Stimulated activated CD4-positive, alpha-beta T cell treated with anti-CD3 and anti-CD28 coated beads, Interleukin-1b, Interleukin-23, amount 100 ng/mL, for 48 hours (primary cell): ENCODE measurements at places on chromosomes 16 and 17.

DNA sequence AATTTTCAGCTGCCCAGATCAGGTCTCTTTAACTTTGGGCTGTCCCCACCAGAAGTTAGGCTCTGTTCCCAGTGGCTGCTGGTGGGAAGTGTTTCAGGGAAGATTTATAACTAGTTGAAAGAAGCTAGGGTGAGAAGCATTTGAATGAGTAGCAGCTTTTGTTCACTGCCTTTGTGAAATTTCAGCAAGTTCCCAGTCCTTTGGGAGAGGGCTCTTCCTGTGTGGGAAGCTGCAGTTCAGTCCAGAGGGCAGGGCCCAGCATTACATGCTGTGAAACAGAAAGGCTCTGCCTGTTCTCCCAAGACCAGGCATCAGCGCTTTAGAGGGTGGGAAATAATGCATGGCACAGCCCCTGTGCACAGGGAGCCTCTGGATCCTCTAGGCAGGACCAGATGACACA, 17.8 kb downstream of the PROCA1 start:
- no peak for DNase-seq

DNA sequence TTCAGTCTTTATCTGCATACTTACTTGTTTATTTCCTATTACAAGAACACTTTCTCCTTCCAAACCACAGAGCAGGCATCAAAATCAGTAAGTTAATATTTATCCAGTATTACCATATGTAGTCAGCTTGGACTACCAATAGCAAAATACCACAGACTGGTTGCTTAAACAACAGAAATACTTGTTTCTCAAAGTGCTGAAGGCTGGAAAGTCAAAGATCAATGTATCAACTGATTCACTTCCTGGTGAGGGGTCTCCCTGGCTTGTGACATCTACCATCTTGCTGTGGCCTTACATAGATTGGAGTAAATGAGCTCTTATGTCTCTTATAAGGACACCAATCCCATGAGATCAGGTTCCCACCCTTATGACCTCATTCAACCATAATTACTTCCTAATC, 2.6 kb downstream of the STXBP4 start:
- no peak for DNase-seq

- no peak for DNase-seq
Measured at GRCh38 chr16:85136213-85136701, 24.0 kb upstream of the CIBAR2 start.

- peak; percentile 28 for DNase-seq
Measured at GRCh38 chr17:39679521-39680192, 8.2 kb downstream of the PGAP3 start.

- no peak for DNase-seq
Measured at GRCh38 chr16:58128711-58129096, 477 bp downstream of the CFAP20 start.

GRCh38 chr16:67910158-67910557, 17.1 kb downstream of the PSKH1 start:
- DNase-seq: peak; percentile 40

DNA sequence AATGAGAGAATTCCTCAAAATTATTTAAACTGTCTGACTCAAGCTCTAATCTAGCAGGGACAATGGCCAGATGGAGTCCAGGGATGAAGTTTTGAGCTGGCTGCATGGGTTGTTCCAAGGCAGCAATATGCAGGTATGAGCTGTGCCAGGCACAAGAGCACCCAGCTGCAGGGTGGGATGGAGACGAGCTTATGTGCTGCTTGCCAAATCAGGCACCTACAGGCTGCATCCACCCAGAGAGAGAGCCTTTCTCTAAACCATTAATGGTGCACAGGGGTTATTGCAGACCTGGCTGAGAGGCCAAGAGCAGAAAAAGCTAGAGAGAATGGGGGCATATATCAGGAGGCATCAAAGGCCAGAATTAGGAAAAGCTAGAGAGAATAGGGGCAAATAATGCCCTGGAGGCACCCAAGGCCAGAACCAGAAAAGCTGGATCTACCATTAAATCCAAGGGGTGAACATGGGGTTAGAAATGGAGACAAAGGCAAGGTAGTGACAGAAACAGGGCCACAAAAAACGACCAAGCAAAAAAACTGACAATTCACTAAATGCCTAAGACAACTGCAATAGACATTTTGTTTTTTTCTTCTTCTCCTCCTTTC, 11.0 kb downstream of the KRT33A start:
- DNase-seq: no peak

- DNase-seq: no peak
Measured at GRCh38 chr16:56779906-56780305, 50.0 kb downstream of the NUP93 start.

- DNase-seq: no peak
Measured at GRCh38 chr16:65069065-65069464, 52.8 kb downstream of the CDH11 start.

DNA sequence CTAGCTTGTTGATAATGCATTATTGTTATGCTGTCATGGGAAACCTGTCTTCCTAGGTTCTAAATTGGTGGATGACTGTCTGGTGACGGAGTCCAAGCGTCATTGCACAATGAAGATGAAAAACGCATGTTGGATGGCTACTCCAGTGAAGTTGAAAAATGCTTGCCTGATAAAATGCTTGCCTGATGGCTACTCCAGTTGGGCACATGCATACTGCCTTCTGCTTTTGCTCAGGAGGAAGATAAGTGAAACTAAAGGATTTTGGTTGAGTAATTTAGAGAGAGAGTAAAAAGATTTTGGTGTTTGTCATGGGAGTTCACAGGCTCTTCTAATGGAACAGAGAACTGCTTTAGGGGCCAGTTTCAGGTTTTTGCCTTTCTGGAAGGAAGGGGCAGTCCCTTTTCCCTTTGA, 118.6 kb downstream of the PRKCA start:
- peak; percentile 6 for DNase-seq

GRCh38 chr17:77426676-77427386, 286.1 kb downstream of the SEC14L1 start:
- no peak for DNase-seq
